ENCODE measurements at places on chromosomes 16 and 17. TPM values are rescaled to one million over a fixed set of nuclear protein-coding genes. Genes with fewer than 3 reads are reported as not detected.

The SDR42E2 gene
- polyA plus RNA-seq: not detected

The SIRT7 gene
- polyA plus RNA-seq: 15.7 TPM

The CDRT15 gene
- polyA plus RNA-seq: not detected

The PRCD gene
- 9.9 TPM for polyA plus RNA-seq

The TBC1D26 gene
- polyA plus RNA-seq: not detected

The EVPLL gene
- polyA plus RNA-seq: not detected

The DPEP2 gene
- 1.2 TPM for polyA plus RNA-seq

The SLC38A8 gene
- polyA plus RNA-seq: 4.1 TPM

The ZNF771 gene
- 7.9 TPM for polyA plus RNA-seq

The SCGB1C2 gene
- not detected for polyA plus RNA-seq

The RPRML gene
- polyA plus RNA-seq: 3.5 TPM

The NPIPB9 gene
- polyA plus RNA-seq: not detected

The SLC35G6 gene
- polyA plus RNA-seq: not detected

The TMEM238L gene
- polyA plus RNA-seq: not detected

The KRTAP16-1 gene
- polyA plus RNA-seq: not detected

Measured in brain (organoid and tissue), 16 donors.